Activated CD4-positive, alpha-beta T cell treated with anti-CD3 and anti-CD28 coated beads for 1 hour (primary cell): ENCODE measurements at places on chromosomes 7 and 10.

- no peak for DNase-seq
Measured at GRCh38 chr7:32779167-32779566, 112.4 kb downstream of the KBTBD2 start.

DNA sequence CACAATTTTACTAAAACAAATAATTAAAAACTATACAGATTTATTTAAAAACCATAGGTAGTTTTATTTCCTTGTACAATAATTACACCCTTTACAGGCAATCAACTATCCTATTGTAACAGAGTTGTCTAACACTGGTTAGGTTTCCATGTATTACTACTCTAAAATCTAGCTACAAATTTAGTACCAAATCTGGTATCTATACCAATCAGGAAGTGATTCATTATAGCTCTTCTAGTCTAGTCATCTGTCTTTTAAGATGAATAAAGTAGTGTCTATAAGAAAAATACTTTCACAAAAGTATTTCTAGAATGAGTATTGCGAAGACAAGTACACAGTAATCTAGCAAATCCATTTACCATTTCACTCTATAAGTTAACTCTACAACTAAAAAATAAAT is 16.9 kb downstream of the ZNF800 start:
- DNase-seq = no peak

DNA sequence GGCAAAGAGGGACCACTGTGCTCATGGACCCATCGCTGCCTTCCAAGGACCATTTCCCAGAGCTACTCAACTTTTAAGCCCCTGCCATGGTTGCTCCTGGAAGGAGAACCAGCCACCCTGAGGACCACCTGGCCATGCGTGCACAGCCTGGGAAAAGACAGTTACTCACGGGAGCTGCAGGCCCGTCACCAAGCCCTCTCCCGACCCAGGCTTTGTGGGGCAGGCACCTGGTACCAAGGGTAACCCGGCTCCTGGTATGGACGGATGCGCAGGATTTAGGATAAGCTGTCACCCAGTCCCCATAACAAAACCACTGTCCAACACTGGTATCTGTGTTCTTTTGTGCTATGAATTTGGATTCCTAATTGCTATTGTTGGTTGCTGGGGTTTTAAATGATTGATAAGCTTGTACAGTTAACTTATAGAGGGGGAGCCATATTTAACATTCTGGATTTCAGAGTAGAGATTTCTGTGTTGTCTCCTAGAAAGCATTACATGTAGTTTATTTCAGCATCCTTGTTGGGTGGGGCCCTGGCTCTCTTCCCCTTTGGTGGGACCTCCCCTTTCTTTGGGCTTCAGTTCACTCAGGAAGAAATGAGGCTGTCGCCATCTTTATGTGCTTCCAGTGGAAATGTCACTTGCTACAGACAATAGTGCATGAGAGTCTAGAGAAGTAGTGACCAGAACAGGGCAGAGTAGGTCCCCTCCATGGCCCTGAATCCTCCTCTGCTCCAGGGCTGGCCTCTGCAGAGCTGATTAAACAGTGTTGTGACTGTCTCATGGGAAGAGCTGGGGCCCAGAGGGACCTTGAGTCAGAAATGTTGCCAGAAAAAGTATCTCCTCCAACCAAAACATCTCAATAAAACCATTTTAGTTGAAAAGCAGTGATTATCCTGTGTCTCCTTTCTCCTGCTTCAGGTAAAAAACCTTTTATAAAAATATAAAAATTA is 19.4 kb downstream of the LAT2 start:
- DNase-seq = no peak

DNA sequence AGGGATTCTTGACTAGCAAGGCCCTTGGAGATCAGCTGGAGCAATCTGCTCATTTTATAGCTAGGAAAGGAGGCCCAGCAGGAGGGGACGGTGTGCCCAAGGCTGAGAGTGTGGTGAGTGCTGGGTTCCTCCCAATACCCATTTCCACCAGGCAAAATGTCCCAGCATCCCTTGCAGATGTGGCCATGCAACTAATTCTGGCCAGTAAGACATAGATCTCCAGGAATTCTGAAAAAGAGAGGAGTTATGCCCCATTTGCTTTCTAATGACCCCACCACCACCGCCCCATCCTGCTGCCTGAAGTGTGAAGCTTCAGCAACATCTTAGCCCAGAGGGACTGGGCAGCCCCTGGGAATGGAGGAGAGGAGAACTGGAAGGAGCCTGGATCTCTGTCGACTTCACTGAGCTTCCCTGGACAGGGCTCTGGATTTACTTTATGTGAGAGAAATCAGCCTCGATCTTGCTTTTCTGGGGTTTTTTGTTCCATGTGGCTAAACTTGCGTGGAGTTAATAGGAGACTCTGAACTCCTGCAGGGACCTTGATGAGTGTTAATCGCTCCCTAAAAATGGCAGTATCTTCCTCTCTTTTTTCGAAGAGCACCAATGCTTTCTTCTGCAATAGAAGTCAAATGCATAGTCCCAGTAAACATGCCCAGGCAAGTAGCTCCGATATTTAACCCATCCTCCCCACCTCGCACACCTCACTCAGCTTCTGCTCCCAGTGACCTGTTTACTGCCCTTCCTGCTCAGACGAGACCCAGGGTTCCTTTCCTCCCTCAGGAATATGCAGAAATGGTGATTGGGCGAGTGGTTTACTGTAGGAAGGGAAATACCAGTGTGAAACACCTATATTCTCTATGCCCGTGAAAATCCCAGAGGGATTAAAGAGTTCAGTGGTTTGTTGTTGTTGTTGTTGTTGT is 127.5 kb upstream of the GPR26 start:
- DNase-seq = no peak

GRCh38 chr7:132256721-132257212 is 319.5 kb downstream of the PLXNA4 start:
- no peak for DNase-seq

DNA sequence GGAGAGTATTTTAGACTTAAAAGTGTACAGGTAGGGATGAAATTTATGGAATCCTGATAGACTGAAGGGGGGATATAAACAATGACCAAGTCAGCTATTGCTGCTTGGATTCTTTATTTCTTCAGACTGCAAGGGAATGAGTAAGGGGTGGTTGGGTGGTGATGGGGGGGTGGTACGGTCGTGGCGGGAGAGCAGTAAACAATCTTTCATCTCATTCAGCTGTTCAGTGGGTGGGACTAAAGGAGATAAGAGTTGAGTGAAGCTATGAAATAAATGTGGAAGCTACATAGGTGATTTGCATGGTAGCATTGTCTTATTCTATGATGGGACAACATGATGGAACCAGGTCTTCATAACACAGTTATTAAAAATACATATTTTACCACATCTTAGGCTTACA is 1.8 kb downstream of the SEPTIN7 start:
- no peak for DNase-seq

- no peak for DNase-seq
Measured at GRCh38 chr7:46191776-46192175, 270.7 kb upstream of the IGFBP3 start.

DNA sequence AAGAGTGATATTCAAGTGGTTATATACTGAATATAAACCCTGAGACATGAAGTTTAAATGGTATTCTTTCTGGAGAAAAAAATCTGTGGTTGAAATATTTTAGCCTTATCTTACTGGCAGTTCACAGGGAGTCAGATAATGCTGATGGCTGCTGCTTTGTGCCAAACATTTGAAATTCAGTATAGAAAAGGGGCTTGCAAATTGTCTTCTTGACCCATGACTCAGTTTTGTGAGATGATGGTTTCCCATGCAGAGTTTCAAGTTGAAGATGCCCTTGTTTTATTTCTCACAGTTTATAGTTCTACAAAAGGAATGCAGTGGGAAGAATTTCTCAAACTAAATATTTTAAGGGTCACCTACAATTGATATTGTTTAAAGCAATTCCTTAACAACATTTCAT is 251.1 kb upstream of the MEOX2 start:
- DNase-seq = no peak

DNA sequence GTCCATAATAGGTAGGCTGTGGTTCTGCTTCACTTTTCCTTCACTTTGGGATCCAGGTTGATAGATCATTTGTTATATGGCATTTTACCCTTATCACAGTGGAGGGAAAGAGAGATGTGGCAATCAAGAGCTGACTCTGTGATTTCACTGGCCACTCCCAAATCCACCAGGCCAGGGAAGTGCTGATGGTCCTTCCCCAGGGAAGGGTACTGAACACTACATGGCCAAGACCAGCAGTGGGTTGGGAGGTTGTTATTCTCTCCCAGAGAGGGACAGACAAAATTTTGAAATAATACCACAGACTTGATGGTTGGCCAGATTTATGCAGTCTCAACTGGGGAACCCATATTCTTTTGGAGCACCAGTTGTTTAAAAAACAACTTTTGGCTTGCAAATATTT is 102.5 kb downstream of the SND1 start:
- DNase-seq = no peak

- DNase-seq = no peak
Measured at GRCh38 chr7:157996359-157997079, 591.1 kb downstream of the PTPRN2 start.

- no peak for DNase-seq
Measured at GRCh38 chr7:129924602-129925001, 28.2 kb downstream of the UBE2H start.

DNA sequence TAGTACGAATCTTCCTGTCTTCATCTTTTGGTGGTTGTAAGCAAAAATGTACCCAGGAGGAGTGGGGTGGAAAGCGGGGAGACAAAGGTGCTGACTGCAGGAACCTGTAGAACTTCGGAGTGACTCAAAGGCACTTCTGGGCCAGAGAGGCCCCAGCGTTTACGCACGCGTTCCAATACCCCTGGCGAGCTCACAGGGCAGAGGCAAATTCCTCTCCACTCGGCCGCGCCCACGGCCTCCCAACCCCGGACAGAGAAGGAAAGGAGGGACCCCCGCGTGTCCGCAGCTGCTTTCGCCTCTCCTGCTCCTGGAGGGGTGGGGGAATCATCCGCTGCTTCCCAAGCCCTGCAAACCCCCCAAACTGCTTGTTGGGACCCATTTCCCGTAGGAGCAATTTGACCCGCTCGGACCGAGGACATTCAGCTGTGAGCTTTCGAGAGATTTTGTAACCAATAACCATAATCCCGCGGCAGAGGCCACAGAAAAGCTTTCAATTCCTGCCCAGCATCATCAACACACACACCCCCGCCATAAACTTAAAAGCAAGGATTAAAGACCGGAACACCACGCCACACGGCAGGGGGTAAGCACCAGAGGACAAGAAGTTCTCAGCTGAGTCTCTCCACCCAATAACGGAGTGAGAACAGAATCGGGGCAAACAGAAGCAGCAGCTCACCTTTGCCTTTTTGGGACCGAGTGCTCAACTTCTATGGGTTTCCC is 2.3 kb downstream of the IGF2BP3 start:
- DNase-seq = no peak

- no peak for DNase-seq
Measured at GRCh38 chr7:141685285-141686023, 16.5 kb downstream of the DENND11 start.

- no peak for DNase-seq
Measured at GRCh38 chr7:16669581-16669980, 23.6 kb downstream of the BZW2 start.

DNA sequence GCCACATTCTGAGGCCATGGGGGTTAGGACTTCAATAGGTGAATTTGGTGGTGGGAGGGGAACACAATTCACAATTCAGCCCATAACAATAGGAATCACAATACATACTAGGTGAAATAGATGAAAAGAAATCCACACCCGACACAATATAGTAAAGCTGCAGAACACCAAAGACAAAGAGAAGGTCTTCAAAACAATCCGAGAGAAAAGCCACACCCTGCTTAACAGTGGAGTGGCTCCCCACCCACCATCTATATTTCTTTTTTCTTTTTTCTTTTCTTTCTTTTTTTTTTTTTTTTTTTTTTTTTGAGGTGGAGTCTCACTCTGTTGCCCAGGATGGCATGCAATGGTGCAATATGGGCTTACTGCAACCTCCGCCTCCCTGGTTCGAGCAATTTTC is 14.7 kb upstream of the TIAL1 start:
- DNase-seq = no peak

DNA sequence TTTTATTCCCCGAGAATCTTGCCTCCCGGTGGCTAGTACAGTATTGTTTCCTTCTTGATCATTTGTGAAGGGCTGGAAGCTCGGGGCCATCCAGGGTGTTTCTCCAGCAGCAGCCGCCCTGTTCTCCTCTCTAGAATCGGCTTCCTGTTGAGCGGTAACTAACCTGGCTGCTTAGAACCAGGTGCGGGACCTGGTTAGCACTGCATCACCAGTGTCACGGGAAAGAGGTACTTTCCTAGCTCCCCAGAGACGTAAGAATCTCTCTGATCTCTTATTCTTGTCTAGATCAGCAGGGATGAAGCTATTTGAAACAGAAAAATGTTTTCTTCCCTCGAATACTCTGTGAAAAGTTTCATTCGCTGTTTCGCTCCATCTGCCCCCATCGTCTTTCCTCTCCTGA is 239.2 kb downstream of the CELF2 start:
- DNase-seq = no peak

DNA sequence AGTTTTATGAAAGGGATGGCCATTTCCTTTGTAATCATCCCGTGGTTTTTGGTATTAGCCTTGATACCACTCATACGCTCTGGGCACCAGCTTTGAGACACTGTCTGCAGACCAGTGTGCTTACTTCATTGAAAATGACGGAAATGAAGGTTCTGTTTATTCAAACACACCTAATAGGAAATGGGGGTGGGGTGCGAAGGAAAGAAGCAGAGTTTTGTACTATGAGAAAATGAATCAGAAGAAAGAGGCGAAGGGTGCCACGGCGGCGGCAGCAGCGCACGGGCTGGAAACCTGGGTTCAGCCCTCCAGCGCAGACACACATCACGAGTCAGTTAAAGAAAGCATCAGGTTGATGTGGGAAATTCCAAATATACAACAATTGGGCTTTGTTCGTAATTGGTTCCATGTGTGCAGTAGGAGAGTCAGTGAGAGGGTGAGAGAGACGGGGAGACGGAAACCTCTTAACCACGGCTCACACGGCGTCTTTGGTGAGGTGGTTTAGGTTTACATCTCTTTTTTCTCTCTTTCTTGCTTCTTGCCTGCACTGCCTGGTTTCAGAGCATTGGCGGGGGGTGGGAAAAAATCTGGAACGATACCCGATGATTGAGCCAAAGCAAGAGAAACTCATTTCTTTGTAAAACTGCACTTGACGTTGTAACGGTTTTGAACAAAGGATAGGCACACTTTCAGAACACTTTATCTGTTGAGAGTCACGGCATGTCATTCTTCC is 321.2 kb downstream of the FRMD4A start:
- peak; percentile 68 for DNase-seq

- DNase-seq = no peak
Measured at GRCh38 chr10:113948048-113948447, 93.6 kb downstream of the NHLRC2 start.

DNA sequence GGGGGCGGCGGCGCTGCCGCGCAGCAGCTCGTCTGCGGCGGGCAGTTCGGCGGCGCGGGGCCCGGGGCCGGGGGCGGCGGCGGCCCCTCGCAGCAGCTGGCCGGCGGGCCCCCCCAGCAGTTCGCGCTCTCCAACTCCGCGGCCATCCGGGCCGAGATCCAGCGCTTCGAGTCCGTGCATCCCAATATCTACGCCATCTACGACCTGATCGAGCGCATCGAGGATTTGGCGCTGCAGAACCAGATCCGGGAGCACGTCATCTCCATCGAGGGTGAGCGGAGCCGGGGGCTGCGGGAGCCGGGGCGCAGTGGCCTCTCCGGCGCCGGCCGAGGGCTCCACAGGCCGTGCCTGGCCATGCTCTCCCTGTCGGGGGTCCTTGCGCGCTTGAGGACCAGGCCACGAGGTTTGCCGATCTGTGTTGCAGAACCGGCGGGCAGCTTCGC is 548 bp downstream of the AGAP3 start:
- no peak for DNase-seq
